Activated T-cell treated with anti-CD3 and anti-CD28 coated beads, Interleukin-2, amount 50 U/mL, for 72 hours (primary cell): ENCODE measurements at places on chromosomes 12 and 14. TPM values are rescaled to one million over a fixed set of nuclear protein-coding genes. Genes with fewer than 3 reads are reported as not detected.

DNA sequence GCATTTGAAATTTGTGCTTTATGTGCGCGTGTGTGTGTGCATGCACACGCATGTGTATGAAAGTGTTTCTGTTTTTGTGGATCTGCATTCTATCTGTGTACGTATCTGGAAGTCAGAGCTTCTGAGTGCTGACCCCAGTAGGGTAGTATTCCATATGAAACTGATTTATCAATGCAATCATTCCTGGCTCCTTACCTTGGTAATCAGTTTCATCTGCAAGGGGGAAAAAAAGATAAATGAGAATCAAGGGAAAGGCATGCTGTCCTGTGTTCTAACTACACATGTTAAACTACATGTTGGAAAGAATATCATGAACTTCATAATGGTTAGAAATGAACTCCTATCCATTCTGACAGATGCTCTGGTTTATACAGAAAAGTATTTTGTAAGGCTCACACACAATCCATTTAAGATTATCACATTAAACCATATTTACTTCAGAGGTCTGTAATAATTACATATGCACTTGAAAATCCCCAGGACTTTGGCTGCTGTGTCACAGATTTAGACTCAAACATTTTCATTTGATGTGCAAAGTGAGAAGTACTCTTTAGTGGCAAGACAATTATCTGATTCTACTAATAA lies 276.1 kb upstream of the LMO3 start:
- no peak for DNase-seq

GRCh38 chr12:76532520-76532919 lies 27.1 kb downstream of the OSBPL8 start:
- DNase-seq, result no peak

- peak; percentile 48 for DNase-seq
These were observed 624 bp downstream of the RIN3 start for GRCh38 chr14:92513966-92514843.

- DNase-seq, result peak; percentile 59
These were observed 89.4 kb downstream of the KIF26A start for GRCh38 chr14:104227806-104228205.

DNA sequence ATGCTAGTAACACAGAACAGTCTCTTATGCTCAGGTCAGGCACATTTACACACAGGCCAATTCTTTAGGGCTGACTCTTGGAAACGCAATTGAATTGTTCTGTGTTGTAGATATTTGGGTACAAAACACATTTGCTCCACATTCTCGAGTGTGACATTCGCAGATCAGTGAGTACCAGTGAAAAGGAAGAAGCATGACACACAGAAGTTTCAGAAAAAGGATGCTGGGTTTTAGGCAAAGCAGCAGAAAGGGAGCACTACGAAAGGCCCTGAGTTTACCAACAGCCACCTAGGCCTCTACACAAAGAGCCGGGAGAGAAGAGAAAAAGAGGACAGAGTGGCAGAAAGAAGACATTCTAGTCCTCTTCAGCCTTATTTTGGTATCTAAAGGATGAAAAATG lies 254.4 kb upstream of the BTG1 start:
- no peak for DNase-seq

BTG1 gene
- total RNA-seq, result 337 TPM
